ENCODE measurements at places on chromosomes 5 and 9.

- no peak for DNase-seq
These were observed 927 bp upstream of the CDO1 start for GRCh38 chr5:115817386-115817785.

- no peak for DNase-seq
These were observed 125.3 kb downstream of the TRIM32 start for GRCh38 chr9:116812231-116813030.

- no peak for DNase-seq
These were observed 378.3 kb downstream of the KCTD16 start for GRCh38 chr5:144548936-144549335.

DNA sequence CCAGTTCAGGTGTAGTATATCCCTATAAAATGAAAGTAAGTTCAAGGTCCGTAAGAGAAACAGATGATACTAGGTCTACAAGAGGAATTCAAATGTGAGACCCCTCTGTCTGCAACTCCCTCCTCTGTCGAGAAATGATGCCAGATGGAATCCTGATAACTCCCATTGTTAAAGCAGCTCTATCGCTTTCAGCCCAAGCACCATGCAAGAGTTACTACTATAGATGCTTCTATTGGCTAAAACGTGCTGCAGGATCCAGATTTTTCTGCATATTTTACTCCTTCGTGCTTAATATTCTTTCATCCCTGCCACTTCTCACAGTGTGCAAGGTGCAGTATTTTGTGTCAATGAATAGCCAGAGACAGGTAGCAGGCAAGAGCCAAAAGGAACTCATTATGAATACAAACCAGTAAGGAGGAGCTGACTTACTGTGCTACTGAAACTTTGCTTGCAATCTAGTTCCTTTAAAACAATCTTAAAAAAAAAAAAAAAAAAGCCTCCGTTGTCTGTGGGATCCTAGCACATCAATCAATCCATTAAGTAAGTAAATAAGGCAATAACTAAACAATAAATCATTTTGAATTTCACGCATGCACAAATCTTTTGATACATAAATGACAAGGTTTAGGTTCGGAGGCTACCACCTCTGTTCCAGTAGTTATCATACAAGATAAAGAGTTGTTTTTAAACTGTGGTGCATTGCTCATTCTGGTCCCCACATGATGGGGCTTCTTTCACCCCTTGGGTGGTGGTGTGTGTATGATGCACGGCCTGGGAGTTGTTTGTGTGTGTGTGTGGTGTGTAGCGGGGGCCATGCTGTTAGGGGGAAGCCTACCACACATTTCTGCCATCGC, 151.1 kb upstream of the MPDZ start:
- DNase-seq = no peak

GRCh38 chr9:78278801-78279200, 18.1 kb upstream of the PSAT1 start:
- DNase-seq = no peak

GRCh38 chr9:74666625-74667316, 169.6 kb downstream of the RORB start:
- no peak for DNase-seq

- DNase-seq = no peak
These were observed 637.6 kb upstream of the SGCD start for GRCh38 chr5:155689406-155689805.

DNA sequence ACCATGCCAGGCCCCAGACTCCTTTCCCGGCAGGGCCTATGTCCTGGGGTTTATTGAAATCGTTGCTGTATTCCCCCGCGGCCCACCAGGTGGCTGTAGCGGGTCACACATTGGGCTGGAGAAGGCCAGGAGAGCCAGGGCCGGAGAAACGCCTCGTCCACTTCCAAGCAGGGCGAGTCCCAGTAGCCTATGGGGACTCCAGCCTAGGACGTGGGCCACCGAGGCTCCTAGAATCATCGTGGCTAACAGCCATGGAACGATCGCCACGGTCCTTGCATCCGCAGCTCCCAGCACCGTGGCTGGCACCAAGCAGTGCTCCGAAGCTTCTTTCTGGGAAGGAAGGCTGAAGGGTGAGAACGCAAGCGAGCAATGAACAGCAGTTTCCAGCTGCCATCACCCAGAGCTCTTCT, 87.7 kb downstream of the ENTREP1 start:
- DNase-seq = peak; percentile 17

DNA sequence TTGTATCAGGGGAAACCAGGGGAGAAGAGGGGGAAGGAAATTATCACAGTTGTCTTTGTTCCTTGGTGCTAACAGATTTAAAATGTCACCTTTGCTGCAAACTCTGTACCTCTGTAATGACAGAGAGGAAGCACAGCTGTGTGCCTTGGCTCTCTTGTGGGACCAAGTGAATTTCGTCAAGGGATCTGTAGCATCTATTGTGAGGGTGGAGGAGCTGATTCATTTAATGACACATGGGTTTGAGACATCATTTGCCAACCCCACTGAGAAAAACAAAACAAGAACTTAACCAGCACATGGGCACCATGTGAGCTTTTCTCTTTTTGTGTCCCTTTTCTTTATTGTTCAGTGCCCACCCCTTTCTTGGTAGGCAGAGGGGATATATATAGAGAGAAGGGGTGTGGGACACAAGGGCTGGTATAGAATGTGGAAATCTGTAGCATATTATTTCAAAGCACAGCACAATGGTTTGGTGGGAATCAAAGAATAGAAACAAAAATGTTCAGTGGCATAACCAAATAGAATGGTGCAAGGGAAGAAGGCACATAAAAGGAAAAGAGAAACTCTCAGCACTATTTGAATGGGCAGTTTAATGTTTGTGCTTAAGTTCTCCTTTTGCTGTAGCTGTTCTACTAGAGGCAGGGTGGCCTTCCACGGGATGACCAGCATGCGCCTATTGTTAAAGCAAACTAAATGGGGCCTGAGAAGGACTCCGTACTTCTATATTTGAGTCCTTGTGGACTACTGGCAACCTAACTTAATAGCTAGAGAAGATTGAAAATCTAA, 63.3 kb downstream of the LIX1 start:
- DNase-seq = no peak

- DNase-seq = no peak
These were observed 11.4 kb downstream of the SHB start for GRCh38 chr9:38057416-38058195.

DNA sequence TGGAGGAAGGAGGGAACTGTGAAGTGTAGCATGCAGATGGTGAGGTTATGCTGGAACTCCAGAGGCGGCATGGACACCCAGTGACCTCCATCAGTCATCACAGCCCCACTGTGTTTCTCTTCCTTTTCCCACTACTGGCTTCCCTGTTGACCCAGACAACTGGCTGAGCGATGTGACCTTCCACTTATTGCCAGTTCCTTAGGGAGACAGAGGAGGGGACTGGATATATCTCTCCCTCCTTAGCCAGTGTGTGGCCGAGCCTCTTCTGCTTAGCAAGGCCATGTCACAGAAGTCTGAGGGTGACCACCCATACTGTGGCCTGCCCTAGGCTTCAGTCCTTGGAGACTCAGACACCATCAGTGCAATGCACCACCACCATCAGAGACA, 3.0 kb upstream of the PHYKPL start:
- DNase-seq = no peak
